Smooth muscle cell of the pulmonary artery (primary cell): ENCODE measurements at places on chromosomes 2 and 18. TPM values are rescaled to one million over a fixed set of nuclear protein-coding genes. Genes with fewer than 3 reads are reported as not detected.

The CHST9 gene
- not detected in 2 replicates for total RNA-seq

The PRSS56 gene
- not detected in 2 replicates for total RNA-seq

The KLHL29 gene
- total RNA-seq = 6.8 and 7.6 TPM in 2 replicates

The NEB gene
- 0.33 TPM in 2 replicates for total RNA-seq

The GBX2 gene
- total RNA-seq = 0.13 TPM in 2 replicates

The MGAT4A gene
- 0.33 and 0.86 TPM in 2 replicates for total RNA-seq

The LAMA1 gene
- total RNA-seq = 5.4 and 92.5 TPM in 2 replicates

The ARMC9 gene
- 106 and 246 TPM in 2 replicates for total RNA-seq

The ZNF521 gene
- total RNA-seq = 17.5 and 20.7 TPM in 2 replicates

The PSMA8 gene
- total RNA-seq = not detected in 2 replicates

The ZNF407 gene
- total RNA-seq = 15.2 and 17.9 TPM in 2 replicates

The EN1 gene
- total RNA-seq = 0.03 and 0.91 TPM in 2 replicates

The SPP2 gene
- not detected in 2 replicates for total RNA-seq

The CD8B2 gene
- not detected in 2 replicates for total RNA-seq

The LDLRAD4 gene
- 0.39 and 1.8 TPM in 2 replicates for total RNA-seq

The TSPYL6 gene
- not detected in 2 replicates for total RNA-seq

The INPP5D gene
- total RNA-seq = 0.59 and 0.65 TPM in 2 replicates

The UPP2 gene
- not detected in 2 replicates for total RNA-seq

The GPR39 gene
- 3.3 and 6.4 TPM in 2 replicates for total RNA-seq

The FSHR gene
- total RNA-seq = not detected in 2 replicates

The CIB4 gene
- not detected in 2 replicates for total RNA-seq

The AQP12B gene
- total RNA-seq = not detected in 2 replicates

The KIAA2012 gene
- not detected in 2 replicates for total RNA-seq

The CKAP2L gene
- total RNA-seq = 1.3 and 4.0 TPM in 2 replicates

The FAM110C gene
- 0.07 and 1.1 TPM in 2 replicates for total RNA-seq

The CDK5R2 gene
- not detected in 2 replicates for total RNA-seq

The AGXT gene
- total RNA-seq = not detected in 2 replicates

The SNTG2 gene
- total RNA-seq = 0.07 and 0.26 TPM in 2 replicates

The TRABD2A gene
- total RNA-seq = 4.0 and 4.7 TPM in 2 replicates

The RBM45 gene
- total RNA-seq = 16.4 and 18.7 TPM in 2 replicates

The HSBP1L1 gene
- 3.9 and 4.2 TPM in 2 replicates for total RNA-seq

The PROKR1 gene
- total RNA-seq = not detected in 2 replicates

The GCG gene
- total RNA-seq = not detected in 2 replicates

The CD207 gene
- not detected in 2 replicates for total RNA-seq

The VRK2 gene
- 17.6 and 18.4 TPM in 2 replicates for total RNA-seq

The ANKRD30B gene
- 0.73 and 1.4 TPM in 2 replicates for total RNA-seq

The TET3 gene
- total RNA-seq = 4.5 and 5.4 TPM in 2 replicates

The C2orf66 gene
- total RNA-seq = 0.20 and 0.59 TPM in 2 replicates
